Activated naive CD8-positive, alpha-beta T cell treated with anti-CD3 and anti-CD28 coated beads for 36 hours (primary cell): ENCODE measurements at places on chromosomes 6 and 20. TPM values are rescaled to one million over a fixed set of nuclear protein-coding genes. Genes with fewer than 3 reads are reported as not detected.

- no peak for DNase-seq
These were observed 22.9 kb downstream of the CNBD2 start for GRCh38 chr20:35991142-35991771.

DNA sequence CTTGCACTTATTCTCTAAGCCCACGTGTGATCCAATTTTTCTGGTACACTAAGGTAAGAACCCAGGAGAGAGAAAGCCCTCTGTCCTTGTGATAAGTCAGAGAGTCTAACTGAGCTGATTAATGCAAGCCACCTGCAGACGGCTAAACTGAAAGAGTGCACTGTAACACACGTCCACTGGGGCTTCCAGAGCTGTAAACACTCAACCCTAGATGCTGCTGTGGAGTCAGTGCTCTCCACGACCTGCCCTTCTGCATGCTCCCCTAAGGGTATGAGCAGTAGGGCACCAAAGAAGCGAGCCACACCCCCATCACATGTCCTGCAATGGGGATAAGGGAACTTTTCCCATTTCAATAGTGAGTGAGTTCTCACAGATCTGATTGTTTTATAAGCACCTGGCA, 55.7 kb downstream of the TXLNB start:
- no peak for DNase-seq

- no peak for DNase-seq
These were observed 59.7 kb upstream of the MDGA1 start for GRCh38 chr6:37757381-37757780.

DNA sequence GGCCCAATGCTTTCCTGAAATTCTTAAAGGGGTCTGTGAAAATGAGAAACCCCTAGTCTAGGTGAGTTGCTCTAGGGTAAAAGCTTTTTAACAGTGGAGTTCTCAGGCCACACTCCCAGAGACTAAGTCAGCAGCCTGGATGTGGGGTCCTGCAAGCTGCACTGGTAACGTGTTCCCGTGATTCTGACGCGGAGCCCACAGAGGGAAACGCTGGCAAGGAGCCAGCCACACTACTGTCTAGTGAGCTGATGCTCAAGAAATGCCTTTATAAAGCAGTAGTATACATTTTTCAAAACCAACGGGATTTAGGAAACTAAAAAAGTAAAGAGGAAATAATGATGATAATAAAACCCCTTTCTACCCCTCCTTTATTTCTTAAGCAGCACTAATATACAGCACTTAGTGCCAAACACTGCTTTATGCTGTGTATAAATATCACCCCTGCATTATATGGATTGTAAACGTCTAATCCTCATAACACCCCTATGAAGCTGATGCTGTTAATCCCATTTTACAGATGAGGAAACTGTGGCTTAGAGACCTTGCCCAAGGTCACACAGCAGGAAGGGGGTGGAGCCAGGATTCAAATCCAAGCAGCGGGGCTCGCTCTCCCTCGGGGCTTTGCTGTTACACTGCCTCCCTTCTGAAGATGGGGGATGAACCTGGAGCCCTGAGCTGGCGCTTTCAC, 25.0 kb downstream of the KCNK15 start:
- DNase-seq, result no peak

DNA sequence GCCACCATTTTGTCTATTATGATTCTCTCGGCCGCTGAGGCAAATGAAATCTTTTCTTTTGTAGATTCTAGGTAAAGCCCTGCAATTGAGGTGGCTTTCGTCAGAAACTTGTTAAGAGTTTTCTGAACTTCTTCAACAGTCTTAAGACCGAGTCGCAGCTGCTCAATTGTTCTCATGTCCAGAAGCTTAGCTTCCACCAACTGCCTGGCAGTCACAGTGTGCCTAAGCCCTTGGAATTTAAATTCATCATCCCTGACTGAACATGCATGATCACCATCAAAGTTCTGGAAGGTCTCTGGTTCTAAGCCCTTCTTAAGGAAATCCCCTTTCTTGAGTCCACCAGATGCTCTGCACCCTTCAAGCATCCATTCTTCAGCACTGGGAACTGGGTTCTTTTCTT, 25.7 kb downstream of the DST start:
- no peak for DNase-seq

GRCh38 chr6:18527836-18528743, 140.9 kb downstream of the RNF144B start:
- DNase-seq, result no peak

DNA sequence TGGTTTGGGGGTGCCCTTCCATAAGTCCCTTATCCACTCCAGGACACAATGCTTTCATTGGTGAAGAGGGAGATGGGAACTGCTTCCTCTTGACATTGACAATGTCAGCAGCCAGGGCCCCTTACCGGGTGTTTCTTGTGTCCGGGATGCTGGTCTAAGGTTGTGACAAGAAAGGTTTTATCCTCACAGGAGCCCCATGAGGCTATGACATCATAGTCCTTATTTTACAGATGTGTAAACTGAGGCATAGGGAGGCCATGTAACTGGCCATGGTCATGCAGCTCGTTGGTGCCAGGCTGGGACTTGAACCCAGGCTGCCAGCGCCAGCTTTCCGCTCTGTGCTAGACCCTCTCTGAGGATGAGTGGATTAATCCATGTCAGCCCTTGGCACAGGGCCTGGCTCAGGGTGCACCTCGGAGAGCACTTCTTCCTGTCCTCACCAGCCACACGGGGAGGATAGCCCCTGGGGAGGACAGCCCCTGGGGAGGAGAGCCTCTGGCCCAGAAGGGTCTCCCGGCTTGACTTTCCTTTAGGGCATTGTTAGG, 157.3 kb downstream of the SYCP2 start:
- no peak for DNase-seq

SLC22A2 gene
- not detected for total RNA-seq

- no peak for DNase-seq
These were observed 6.0 kb upstream of the PTGIS start for GRCh38 chr20:49573900-49574416.

DNA sequence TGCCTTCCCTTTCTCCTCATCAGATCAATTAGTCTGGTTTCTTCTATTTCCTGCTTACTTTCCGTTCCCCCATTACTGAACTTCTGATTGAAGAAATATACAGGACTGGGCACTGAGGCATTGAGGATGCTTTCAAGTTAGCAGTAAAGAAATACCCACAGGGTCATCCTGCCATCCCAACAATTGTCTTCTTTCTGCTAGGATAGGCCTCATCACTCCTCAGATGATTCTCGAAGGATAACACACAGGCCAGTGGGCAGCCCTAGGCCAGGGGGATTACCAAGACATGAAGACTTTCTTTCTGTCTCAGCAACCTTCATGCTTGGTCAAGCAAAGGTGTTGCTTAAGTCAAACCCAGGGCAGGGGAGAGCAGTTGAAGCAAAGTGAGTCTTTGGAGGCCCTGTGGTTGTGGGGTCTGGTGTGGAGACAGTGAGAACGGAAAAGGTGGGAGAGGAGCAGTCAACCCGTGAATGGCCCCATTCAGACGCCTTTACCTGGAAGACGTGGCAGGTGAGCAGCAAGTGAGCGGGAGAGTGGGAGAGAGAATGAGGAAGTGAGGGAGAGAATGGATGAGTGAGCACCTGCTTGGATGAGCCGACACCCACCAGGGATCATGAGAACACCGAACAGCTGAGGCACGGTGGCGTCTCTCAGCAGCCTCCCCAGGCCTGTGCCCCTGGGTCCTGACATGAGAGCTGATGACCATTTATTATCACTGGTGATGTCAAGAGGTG, 462.9 kb downstream of the PREX1 start:
- DNase-seq, result no peak

GRCh38 chr20:62227977-62228958, 8.2 kb upstream of the HRH3 start:
- no peak for DNase-seq

KHDC1L gene
- total RNA-seq, result not detected

GRCh38 chr6:151729829-151730495, 77.5 kb upstream of the ESR1 start:
- DNase-seq, result no peak

HLA-B gene
- total RNA-seq, result 2,773 TPM

DNA sequence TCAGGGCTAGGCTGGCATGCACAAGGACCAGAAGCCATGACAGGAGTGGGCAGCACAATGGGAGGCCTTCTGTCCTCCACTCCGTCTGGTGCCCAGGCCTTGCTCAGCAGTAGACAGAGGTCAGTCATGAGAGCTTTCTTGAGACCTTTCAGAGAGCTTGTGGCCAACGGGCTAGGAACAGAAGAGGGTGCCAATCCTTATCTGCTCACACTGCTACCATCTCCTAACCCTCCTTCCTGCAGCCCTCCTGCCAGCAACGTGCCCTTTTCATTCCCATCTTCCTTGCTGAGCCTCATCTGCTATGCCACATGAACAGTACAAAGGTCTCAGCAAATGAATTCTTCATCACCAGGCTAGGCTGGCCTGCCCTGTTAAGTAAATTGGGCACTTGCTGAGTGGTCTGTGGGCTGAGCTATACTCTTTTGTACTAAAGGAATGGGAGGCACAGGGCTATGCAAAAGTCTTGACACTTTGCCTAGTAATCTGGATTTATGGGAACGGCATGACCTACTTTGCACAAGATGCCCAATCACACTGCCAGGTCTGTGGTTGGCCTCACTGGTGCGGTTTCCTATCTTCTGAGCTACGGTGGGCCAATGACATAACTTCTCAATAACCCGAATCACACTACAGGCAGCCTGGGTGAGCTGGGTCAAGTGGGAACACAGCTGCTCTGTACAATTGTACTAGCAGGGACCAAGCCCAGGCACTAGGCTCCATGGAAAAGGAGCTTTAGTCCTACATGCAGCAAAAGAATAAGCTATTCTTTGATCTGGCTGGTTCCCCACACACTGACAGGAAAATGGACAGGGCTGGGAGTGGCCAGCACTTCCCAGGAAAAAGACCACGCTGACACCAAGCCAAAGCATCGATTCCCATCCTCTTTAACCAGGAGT, 47.8 kb downstream of the ELOVL5 start:
- DNase-seq, result no peak

LPA gene
- total RNA-seq, result not detected

- no peak for DNase-seq
These were observed 40.3 kb downstream of the STX11 start for GRCh38 chr6:144190593-144190992.

SLC22A16 gene
- not detected for total RNA-seq

- DNase-seq, result no peak
These were observed 213.0 kb upstream of the CITED2 start for GRCh38 chr6:139587469-139587868.

DEFB126 gene
- total RNA-seq, result not detected

MLN gene
- total RNA-seq, result not detected

- no peak for DNase-seq
These were observed 33.0 kb downstream of the CARMIL1 start for GRCh38 chr6:25312034-25312620.

HLA-DRB5 gene
- total RNA-seq, result 0.28 TPM

DNA sequence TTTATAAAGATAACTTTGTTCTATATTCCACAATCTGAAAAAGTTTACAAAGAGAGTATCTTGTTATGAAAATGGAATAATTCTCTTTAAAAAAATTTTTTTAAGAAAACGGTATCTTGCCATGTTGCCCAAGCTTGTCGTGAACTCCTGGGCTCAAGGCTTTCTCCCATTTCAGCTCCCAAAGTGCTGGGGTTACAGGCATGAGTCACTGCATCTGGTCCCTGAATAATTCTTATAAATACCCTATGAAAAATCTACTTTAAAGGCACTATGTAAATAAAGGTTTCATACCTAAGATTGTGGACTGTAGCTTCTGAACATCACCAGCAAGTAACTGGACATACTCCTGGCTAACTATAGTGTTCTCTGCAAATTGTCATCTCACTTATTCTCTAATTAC, 60.3 kb downstream of the SAMD3 start:
- DNase-seq, result no peak

GRCh38 chr6:53466257-53466656, 78.6 kb downstream of the GCLC start:
- no peak for DNase-seq

DNA sequence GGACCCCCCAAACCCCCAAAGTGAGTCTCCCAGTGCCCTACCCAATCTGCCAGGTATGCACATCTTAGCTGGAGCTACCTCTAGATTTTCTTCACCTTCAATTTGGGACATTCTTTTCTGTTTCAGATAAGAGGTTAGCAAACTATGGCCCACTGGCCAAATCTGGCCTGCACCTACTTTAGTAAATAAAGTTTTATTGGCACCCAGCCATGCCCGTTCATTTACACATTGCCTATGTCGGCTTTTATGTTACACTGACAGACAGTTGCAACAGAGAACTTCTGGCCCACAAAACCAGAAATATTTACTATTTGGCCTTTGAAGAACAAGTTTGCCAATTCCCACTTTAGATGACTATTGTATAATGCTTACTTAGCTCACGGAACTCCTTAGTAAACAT, 55.9 kb upstream of the STX16 start:
- no peak for DNase-seq

DNA sequence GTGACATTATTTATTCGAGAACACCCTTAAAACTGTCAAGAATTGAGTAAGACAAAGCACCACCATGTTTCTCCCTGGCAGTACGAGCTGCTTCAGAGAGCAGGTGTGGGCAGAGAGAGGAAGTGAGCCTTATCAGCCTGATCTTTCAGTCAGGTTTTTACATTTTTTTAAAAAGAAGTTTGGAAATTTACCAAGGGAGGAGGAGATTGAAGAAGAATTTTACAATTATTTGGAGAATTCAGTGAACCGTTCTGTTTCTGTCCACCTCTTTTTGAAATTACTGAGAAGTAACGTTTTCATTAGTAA, 75.5 kb downstream of the ZDHHC14 start:
- DNase-seq, result no peak

GRCh38 chr20:19670829-19671228, 87.2 kb upstream of the RIN2 start:
- DNase-seq, result no peak

NMBR gene
- total RNA-seq, result not detected

- no peak for DNase-seq
These were observed 64.0 kb upstream of the SNX9 start for GRCh38 chr6:157759028-157759427.

DNA sequence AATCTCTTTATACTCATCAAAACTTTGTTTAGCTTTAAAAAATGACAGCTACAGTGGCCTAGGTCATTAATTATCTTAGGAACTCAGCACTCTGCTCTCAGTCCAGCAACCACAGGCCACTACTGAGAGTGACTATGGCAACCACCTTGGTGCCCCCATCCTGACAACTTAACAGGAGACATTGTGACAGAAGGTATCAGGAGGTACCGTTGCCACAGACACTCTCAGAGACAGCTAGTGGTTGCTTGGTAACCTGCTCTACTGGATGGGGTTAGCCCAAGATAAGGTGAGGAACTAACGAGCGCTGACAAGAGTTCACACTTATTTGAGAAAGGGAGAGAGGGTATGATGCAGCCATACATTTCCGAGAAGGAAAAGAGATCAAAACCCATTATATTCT, 76.1 kb upstream of the TFAP2D start:
- DNase-seq, result no peak

GRCh38 chr6:125498606-125499005, 196.8 kb upstream of the HDDC2 start:
- DNase-seq, result no peak

GPX6 gene
- total RNA-seq, result not detected

DNA sequence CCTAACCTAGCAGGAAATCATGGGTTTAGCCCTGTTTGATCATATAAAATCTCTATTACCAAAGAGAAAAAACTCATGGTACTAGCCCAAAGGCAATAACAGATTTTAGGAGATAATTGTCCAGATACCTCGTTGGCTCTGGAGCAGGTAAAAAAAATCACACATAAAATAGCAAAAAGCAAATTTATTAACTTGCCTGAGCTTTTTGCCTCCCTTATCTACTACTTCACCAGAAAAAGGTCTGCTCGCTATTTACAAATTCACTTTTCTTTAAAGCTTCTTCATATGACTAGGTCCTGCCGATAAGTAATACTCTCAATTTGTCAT, 82.4 kb downstream of the GJA10 start:
- DNase-seq, result no peak
